ENCODE measurements at places on chromosomes 3 and 15.

DNA sequence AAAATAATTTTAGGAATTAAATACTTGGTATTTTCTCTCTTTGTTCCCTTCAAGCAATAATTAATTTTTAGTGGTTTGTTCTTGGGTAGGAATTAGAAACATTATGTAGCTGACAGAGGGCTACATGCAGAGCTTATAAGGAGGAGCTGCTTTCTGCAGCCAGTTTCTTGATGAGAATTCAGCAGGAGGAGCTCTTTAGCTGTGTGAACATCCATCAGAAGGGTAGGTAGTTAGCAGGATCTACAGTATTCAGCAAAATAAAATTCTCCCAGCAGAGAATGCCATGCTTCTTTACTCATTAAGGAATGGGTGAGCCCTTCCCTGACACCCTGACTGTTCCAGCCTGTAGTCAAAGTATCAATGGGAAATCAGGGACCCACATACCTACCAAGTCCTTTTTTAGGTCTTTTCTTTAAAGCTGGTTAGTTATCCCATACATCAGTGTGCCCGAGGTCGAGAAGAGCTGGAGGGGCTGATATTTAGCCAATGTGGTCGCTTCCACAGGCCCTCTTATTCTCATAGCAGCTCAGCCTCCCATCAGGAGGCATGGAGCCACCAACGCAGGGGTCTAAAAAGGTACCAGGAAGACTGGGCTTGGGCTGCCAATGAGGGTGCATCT is 54.0 kb downstream of the KCNAB1 start:
- no peak for DNase-seq

- DNase-seq, result no peak
Measured at GRCh38 chr3:12221663-12222062, 63.0 kb upstream of the TIMP4 start.

GRCh38 chr15:101329867-101330380 is 34.9 kb upstream of the SNRPA1 start:
- DNase-seq, result no peak

DNA sequence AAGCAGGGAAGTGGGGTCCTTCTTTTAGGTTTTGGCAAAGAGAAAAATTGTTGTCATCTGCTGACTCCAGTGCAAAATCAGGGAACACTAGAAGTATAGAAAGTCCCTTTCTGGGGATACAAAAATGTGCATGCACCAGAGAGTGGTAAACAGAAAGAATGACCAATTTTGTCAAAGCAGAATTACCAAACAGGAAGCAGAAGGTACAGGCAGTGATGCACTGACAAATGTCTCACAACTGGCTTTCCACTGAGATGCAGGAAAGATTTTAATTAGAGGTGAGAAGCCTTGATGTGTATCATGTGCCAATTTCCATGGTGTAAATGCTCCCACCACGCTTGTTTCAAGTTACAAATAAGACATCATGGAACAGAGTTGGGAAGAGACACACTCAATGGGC is 66.0 kb downstream of the TRIM69 start:
- no peak for DNase-seq

- DNase-seq, result no peak
Measured at GRCh38 chr15:99371180-99372103, 120.2 kb downstream of the LRRC28 start.

GRCh38 chr3:57011022-57011421 is 49.4 kb upstream of the SPATA12 start:
- DNase-seq, result no peak

DNA sequence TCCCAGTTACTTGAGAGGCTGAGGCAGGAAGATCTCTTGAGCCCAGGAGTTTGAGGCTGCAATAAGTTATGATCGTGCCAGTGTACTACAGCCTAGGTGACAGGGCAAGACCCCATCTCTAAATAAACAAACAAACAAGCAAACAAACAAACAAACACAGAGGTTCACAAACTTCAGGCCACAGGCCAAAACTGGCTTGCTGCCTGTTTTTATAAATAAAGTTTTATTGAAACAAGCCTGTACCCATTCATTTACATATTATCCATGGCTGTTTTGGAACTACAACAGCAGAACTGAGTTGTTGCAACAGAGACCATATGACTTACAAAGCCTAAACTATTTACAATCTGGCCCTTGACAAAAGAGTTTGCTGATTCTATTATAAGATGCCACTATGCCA is 6.5 kb downstream of the DYNC1LI1 start:
- DNase-seq, result no peak

GRCh38 chr15:89179966-89180875 is 41.2 kb downstream of the RLBP1 start:
- DNase-seq, result peak; percentile 83

DNA sequence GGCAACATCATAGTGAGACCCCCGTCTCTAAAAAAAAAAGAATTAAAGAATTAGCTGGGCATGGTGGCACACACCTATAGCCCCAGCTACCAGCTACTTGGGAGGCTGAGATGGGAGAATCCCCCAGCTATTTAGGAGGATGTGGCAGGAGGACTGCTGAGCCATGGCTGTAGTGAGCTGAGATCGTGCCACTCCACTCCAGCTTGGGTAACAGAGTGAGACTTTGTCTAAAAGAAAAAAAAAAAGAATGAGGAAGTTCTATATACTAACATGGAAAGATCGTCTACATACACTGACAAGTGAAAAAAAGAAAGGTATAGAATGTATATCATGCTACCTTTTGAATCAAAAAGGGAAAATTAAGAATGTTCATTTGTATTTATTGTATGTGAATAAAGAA is 83.9 kb upstream of the CDAN1 start:
- DNase-seq, result no peak

DNA sequence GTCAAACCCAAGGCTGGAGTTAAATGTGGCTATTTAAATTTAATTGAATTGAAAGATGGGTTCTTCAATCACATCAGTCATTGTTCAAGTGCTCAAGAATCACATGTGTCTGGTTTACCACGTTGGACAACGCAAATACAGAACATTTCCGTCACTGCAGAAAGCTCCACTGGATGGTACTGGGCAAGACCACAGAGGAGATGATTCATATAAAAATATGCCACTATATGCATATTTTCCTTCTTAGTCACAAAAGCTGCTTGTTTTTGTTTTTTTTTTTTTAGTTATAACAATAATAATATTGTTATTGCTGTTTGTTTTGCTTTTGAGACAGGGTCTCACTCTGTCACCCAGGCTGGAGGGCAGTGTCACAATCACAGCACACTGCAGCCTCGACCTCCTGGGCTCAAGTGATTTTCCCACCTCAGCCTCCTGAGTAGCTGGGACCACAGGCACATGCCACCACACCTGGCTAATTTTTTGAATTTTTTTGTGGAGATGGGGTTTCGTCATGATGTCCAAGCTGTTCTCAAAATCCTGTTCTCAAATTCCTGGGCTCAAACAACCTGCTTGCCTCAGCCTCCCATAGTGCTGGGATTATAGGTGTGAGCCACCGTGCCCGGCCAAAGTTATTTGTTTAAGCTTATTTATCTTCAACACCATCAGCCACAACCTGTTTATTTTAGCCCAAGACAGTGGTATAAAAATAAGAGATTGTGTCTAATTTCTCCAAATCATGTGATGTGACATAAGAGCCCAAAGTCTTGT is 19.4 kb downstream of the RTP3 start:
- no peak for DNase-seq

GRCh38 chr3:76664816-76665215 is 375.1 kb upstream of the ROBO2 start:
- DNase-seq, result no peak

DNA sequence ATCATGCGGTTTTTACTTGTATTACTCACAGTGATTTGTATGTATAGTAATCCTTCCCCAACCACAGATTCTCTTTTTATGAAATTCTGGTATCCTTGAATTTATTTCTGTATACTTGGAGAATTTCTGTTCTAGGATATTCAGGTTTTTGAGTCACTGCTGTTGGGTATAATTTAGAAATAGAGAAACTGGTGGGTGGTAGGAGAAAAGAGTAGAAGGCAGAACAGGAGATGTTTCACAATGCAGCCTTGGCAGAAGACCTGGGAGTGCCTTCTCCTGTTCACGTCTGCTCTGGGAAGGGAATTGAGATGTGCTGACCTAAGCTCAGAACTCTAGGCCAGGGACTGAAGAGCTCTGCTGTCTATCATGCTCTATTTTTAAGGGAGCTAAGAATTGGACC is 193.6 kb downstream of the EPHB1 start:
- no peak for DNase-seq

DNA sequence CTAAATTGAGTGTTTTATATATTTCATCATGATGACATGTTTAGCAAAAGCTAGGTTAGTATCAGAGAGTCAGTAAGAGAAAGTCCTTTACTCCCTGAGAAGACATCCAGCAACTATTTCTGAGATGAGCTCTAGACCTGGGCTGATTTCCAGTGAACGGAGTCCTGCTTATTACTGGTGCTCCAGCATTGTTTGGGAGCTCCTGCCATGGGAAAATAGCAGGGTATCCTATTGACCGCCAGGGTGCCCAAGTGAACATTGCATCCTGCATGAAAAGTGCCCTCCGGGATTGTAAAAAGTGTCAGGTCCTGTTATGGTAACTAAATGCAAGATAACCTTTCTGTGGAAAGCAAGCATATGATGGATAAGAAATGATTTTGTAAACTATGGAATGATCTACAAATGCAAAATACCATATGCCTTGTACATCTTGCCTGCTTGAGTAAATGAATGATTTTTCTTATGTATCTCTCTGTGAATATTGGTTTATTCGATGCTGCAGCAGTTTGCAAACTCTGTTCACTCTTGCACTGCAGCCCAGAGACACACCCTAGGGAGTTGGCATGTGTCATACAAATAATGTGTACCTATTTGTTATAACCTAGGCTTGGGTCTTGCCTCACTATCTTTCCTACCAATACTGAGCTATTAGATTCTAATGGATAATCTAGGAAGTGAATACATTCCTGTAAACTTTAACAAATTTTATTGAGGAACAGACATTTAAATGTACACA is 96.7 kb downstream of the IL5RA start:
- DNase-seq, result no peak

DNA sequence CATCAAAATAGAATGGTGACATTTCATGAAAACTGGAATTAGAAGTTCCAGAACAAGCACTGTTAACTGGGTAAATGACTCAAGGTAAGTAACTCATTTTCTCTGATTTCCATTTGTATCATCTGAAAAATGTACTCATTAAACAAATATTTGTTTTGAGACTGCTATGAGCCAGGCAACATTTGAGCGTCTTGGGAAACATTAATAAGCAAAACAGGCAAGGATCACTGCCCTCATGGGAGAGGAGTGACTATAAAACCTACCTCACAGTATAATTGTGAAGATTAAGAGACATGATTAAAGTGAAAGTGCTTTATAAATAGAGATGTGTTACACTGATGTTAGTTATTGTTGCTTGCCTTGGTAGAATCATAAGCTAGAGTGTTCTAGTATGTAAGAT is 711.8 kb upstream of the UBE2E2 start:
- DNase-seq, result no peak

DNA sequence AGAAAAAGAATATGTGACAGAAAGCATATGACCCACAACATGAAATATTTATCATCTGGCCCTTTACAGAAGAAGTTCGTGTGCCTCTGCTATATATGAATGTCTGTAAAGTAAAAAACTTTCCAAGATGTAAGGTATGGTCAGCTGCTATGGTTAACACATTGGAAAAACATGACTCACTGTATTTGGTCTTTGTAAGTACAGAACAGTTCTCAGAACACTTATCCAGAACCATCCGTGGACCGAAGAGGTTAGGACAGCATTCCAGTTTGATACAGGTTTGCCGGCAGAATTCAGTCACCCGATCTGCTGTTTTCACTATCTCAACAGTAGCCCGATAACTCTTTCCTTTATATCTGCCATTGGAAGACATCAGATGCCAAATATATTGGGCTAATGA is 13.5 kb upstream of the STIMATE start:
- DNase-seq, result no peak

DNA sequence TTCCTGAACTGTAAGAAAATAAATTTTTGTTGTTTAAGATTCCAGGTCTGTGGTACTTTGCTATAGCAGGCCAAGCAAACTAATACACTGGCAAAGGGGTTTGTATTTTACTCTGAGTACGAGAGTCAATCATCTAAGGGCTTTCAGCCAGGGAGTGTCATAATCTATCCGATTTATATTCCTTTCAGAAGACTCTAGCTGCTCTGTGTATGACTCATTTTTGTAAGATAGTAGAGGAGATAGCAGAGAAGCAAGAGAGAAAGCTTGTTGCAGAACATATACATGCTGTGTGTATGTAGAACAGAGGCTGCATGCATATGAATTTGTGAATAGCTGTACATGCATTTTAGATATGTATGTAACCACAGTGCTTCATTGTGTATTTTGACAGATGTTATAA is 577.9 kb upstream of the EPHA6 start:
- DNase-seq, result no peak

DNA sequence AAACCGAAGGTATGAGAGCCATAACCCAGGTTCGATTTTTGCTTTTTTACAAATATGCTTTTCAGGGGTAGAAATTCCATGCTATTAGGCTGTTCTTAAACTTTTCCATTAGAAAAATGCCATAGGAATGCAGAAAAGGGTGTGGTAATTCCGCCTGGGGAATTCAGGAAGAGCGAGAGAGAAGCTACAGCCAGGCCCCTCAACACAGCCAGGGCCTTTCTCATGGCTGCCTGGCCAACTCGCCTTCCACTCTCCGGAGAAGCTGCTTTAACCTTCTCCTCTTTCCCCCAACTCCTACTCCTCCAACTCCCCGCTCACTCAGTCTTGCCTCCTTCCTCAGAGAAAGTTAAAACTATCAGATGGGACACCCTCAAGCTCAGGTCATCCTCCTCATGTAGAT is 9.1 kb upstream of the TICRR start:
- no peak for DNase-seq

All from activated CD4-positive, alpha-beta T cell treated with anti-CD3 and anti-CD28 coated beads for 36 hours (primary cell).